ENCODE measurements at places on chromosomes 7 and 10. TPM values are rescaled to one million over a fixed set of nuclear protein-coding genes. Genes with fewer than 3 reads are reported as not detected.

PLEKHA8 gene
- 30.6 TPM for total RNA-seq

NME8 gene
- not detected for total RNA-seq

SPDYE16 gene
- 0.41 TPM for total RNA-seq

GFRA1 gene
- total RNA-seq = 8.2 TPM

ABCC2 gene
- total RNA-seq = 0.41 TPM

ADAM12 gene
- 2.9 TPM for total RNA-seq

KLHL7 gene
- total RNA-seq = 110 TPM

GIGYF1 gene
- 15.1 TPM for total RNA-seq

AKR1E2 gene
- total RNA-seq = 74.2 TPM

LAMB4 gene
- 0.82 TPM for total RNA-seq

GIMAP7 gene
- total RNA-seq = 2.4 TPM

HTR5A gene
- total RNA-seq = 2.9 TPM

CPN1 gene
- not detected for total RNA-seq

PIK3AP1 gene
- 4.5 TPM for total RNA-seq

CCDC172 gene
- not detected for total RNA-seq

CALHM3 gene
- not detected for total RNA-seq

GPNMB gene
- total RNA-seq = 3.7 TPM

HMX3 gene
- total RNA-seq = not detected

PIP4K2A gene
- 56.7 TPM for total RNA-seq

PNLIPRP3 gene
- total RNA-seq = not detected

All from frontal cortex (tissue), 4 donors.